ENCODE measurements at places on chromosomes 4 and X.

GRCh38 chrX:153401133-153401764 is at the start of gene PNMA6E:
Gene PNMA6E (minus strand): TSS chrX:153401350. CDS start chrX:153398849, 2,501 bp downstream.
- no peak for DNase-seq

GRCh38 chr4:27024805-27025204 is 164.2 kb downstream of the STIM2 start:
- DNase-seq: no peak

DNA sequence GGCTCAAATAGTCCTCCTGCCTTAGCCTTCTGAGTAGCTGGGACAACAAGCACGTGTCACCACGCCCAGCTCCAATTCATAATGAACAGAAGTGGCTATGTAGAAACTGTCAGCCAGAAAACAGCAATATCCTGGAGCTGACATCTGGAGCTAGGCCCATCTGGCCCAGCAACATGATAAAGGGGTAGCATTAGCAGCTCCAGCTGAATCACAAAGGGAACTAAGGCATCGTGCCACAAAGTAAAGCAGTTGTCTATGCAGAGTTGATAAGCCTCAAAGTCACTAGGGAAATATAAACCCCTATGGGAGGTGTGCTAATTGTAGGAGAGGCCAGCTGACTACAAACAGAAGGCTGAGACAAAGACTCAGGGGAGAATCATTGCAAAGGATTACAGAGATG is 270.5 kb upstream of the GPC4 start:
- DNase-seq: no peak

- no peak for DNase-seq
Measured at GRCh38 chrX:153703036-153703370, 15.3 kb downstream of the SLC6A8 start.

DNA sequence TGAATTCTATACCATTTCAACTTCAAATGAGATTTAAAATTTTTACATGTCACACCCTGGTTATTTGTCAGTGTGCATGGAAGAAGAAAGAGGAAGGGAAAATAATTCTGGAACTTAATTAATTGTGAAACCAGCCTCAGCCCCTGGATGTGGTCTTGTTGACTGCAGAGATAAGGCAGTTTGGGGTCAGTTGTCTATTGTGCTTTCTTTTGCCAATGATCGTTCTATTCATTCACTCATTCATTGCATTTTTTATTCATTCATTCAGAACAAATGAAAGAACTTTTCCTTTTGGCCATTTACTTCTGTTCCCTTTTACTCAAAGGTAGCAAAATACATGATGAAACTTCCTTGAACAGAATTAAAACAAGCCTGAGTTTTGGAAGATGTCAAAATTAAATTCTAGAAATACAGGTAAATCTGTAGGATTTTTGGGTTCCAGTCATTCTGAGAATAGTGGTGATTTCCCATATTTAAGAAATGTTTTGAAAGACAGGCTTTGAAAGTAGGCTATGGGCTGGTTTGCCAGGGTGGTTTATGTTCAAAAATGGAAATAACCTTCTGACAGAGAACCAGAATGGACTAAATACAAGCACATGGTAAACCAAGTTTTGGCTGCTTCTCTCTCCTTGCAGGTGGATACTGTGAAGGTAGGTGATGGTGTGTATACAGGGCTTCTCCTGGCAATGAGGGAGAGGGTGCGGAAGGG is 35.7 kb downstream of the PARM1 start:
- no peak for DNase-seq

GRCh38 chrX:75911716-75912115 is 126.7 kb upstream of the MAGEE2 start:
- DNase-seq: no peak

GRCh38 chr4:140799686-140800225 is 43.6 kb upstream of the TBC1D9 start:
- no peak for DNase-seq

GRCh38 chr4:25178838-25179261 is 18.6 kb upstream of the SEPSECS start:
- no peak for DNase-seq

GRCh38 chr4:74097631-74098426 is 1.2 kb downstream of the CXCL2 start:
- DNase-seq: no peak

DNA sequence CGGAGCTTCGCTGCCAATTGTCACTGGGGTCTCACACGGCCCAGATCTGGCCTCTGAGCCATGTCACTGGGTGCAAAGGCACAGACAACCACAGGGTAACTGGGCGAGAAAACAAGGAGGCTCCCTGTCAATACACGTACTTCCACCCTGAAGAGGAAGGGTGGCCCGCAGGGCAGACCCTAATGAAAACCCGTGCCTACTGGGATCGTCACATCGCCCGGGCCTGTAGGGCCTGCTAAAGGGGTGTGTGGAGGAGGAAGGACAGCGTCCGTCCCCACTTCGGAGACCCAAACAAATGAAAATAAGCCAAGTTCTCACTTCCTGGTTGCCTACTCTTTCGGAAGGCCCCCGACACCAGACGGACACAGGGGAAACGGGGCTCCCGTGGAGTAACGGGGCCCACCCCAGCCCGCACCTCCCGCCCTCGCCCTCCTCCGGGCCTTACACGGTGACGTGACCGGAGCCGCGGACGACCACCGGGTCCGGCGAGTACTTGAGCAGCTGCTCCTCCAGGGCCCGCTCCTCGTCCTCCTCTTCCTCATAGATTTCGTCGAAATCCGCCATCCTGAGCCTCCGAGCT is 578 bp downstream of the CHIC2 start:
- DNase-seq: no peak

DNA sequence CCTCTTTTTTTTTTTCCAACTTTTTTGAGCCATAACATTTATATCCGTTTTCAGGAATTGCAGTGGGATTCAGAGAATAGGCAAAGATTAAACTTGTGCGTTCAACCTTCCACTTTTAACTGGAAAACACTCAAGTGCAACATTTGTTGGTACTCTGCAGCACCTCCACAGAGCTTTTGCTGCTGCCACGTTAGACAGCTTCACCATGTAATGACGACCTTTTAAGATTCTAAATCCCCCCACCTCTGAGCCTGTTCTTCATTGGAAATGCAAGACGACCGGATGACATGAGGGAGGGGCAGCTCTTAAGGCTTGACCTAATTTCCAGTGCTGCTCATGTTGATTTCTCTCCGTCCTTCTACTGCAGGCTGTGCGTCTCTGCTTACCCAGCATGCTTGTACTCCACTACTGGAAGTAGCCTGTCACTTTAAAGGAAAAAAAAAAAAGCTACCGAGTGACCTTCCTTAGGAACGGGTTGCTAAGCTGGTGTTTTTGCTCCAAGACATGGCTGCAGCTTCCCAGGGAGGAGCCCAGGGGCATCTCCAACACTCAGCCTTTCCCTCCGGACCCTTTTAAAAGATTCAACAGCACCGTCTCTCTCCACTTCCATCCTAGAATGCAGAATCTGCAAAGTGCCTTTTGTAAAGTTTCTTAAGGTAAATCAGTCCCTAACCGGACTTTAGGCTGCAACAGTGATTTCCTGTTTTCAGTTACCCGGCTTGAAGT is at the start of gene CC2D2A:
TSS of gene CC2D2A (plus strand) at position 481 of the 726 bp plus-strand sequence. CDS start 6,051 bp downstream, outside the sequence.
- no peak for DNase-seq

DNA sequence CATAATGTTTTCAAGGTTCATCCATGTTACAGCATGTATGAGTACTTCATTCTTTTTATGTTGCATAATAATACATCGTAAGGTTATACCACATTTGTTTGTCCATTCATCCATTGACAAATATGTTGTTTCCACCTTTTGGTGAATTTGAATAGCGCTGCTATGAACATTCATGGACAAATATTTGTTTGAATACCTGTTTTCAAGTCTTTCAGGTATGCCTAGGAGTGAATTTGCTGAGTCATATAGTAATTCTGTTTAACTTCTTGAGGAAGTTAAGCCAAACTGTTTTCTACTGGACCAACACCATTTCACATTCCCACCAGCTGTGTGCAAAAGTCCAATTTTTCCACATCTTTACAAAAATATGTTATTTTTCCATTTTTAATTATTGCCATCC is 31.5 kb downstream of the IRS4 start:
- DNase-seq: no peak

GRCh38 chrX:114058988-114059418 is 524.9 kb upstream of the HTR2C start:
- DNase-seq: no peak

- no peak for DNase-seq
Measured at GRCh38 chr4:74570095-74570494, 125.2 kb downstream of the AREG start.

DNA sequence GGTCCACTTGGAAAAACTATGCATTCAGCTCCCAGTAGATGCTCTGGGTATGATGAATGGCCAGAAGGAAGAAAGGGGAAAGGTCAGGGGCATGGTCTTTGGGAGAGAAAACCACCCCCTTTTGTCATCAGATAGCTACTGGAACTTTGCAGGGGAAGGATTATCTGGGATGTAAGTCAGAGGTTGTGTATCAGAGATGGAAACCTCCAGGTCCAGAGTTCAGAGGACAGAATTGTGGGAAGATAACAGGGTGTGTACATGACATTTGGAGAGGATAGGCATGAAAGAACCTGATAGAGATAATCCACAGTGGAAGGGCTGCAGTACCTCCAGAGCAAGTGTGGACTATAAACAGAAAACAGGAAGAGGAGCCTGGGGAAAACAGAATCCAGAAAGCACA is 262.7 kb downstream of the SPRY1 start:
- DNase-seq: no peak

GRCh38 chr4:184713887-184714286 is 20.0 kb downstream of the CENPU start:
- no peak for DNase-seq

GRCh38 chr4:97938141-97938540 is 205.1 kb downstream of the STPG2 start:
- no peak for DNase-seq

DNA sequence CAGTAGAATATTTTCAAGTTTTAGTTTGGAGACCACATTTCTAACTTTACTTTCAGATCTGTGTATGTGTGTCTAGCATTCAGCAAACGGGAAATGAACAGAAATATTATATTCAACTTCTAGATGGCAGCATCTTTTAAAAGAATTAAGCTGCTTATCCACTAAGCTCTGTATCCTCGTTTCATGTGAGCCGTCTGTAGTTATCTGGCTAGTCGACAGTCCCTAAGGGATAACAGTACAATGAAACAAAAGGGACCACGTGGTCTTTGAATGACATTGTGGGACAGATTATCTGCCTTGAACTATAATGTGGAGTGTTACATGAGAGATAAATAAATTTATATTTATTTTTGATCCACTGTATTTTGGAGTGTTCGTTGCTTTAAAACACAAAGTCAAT is 35.8 kb upstream of the PRSS12 start:
- DNase-seq: no peak

GRCh38 chr4:26515936-26516335 is 25.7 kb upstream of the CCKAR start:
- no peak for DNase-seq

- DNase-seq: no peak
Measured at GRCh38 chrX:136880003-136880451, 498 bp downstream of the RBMX start.

DNA sequence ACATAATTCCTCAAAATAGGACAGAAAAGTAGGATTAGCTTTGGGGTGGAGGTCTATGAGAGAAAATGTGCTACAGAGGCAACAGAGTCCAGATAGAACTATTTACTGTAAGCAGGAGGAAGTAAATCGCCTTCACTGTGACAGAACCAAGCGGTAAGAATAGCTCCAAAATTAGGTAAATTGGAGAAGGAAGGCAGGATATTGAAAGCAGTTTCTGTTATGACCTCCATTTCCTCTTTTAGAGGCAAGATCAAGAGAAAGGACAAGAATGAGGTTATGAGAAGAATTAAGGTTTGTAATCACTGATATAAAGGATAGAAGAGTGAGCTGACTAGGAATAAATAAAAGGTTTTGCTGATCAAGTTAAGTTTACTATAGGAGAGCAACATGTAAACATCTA is 44.1 kb upstream of the NEUROG2 start:
- DNase-seq: no peak

DNA sequence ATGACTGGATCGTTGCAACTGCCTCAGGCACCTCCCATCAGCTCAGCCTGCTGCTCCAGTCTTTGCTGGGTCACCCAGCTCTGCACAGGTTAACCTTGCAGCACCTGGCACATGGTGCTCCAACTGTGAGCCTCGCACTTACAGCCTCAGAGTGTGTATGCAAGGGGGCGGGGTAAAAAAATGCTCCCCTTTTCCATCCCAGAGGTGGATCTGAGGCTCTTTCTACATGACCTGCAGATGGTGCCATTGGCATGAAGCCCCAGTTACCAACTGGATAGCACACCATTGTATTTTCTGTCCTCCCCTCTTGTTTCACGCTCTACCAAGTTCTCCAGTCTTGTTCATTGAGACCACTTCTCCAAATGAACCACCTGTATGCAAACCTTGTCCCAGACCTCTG is 46.2 kb upstream of the TRPC3 start:
- no peak for DNase-seq

- DNase-seq: no peak
Measured at GRCh38 chrX:130105244-130105643, 5.1 kb downstream of the ELF4 start.

GRCh38 chrX:87873347-87873941 is 355.8 kb downstream of the KLHL4 start:
- DNase-seq: no peak

DNA sequence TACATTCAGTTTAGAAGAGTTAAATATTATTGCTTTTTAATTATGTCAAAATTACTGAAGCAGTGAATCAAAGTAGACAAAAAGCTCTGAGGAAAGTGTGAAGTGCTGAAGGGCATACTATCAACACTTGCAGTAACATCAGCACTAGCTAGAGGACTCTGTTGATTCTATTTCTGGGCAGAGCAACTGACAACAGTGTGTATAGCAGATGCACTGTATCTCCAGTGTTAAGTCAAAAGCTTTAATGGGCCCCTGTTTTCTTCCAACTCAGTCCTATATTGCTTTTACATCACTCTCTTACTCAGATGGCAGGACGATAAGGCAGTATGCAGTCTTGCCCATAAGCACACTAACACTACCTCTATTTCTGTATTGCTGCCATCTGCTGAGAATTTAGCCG is 435.2 kb upstream of the AMOT start:
- no peak for DNase-seq
